ENCODE measurements at places on chromosomes 5 and 9.

- DNase-seq: no peak
Observed at GRCh38 chr5:150648294-150649107, 8.0 kb downstream of the SYNPO start.

DNA sequence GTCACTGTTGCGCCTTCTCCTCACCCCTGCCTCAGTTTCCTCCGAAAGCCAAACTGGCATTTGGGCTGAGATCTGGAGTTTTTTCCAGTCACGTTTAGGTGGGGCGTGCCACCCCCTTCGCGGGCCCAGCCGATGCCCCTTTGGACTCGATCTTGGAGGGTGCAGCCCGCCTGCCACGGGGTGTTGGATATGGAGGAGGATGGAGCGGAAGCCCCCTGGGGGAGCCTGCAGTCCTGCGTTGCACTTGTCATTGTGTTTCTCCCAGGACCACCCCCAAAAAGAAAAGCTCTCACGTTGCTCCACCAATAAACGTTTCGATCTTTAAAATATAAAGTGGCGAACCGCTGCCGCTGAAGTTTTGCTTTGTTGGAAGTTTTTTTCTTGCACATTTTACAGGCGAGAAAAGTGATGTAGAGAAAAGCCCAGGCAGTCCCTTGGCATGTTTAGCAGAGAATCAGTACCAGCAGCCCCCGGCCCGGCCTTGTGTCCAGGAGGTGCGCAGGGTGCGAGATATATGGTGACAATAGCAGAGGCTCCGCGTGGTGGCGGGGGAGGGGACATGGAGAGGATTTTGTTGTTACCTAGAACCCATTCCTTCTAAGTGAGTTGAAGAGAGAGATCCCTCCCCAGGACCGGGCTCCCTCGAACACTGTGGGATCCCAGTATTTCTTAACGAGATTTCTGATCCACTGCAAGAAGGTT is 681 bp downstream of the F2R start:
- DNase-seq: peak; percentile 49

GRCh38 chr9:119094086-119094485 is 275.1 kb downstream of the BRINP1 start:
- no peak for DNase-seq

GRCh38 chr5:69213513-69214215 is 21.0 kb upstream of the CDK7 start:
- no peak for DNase-seq

GRCh38 chr9:112503170-112503569 is 16.5 kb downstream of the KIAA1958 start:
- no peak for DNase-seq

DNA sequence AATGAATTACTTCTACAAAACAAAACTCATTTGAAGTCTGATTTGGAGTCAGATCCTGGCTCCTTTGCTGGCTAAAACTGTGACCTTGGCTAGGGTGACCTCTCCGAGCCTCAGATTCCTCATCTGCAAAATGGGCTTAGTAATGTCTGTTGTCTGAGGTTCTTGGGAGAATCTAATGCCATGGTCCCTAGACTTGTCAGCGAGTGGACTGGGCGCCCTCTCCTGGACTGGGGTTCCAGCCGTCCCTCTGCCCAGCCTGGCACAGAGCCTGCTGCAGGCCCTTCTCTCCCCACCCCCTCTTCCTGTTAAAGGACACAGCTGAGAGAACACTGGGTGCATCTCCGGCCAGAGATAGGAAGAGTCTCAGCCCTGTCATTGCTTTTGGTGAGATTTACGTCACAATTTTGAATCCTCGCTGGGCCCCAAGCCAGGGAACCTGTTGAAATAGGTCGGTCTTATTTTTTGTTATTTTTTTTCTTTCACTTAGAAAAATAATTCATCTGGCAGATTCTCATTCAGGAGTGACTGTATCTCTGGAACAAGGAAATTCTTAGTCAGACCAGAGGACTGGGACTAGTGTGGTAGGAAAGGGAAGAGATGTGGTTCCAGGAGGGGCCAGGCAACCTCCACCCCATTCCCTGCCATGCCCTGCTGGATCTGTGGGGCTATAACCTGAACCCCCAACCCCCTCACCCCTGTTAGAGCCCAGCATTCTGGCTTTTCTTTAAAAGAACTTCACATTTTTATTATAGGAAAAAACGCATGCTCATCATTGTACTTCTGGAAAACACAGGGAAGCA is 48.2 kb upstream of the RPL26L1 start:
- DNase-seq: no peak

DNA sequence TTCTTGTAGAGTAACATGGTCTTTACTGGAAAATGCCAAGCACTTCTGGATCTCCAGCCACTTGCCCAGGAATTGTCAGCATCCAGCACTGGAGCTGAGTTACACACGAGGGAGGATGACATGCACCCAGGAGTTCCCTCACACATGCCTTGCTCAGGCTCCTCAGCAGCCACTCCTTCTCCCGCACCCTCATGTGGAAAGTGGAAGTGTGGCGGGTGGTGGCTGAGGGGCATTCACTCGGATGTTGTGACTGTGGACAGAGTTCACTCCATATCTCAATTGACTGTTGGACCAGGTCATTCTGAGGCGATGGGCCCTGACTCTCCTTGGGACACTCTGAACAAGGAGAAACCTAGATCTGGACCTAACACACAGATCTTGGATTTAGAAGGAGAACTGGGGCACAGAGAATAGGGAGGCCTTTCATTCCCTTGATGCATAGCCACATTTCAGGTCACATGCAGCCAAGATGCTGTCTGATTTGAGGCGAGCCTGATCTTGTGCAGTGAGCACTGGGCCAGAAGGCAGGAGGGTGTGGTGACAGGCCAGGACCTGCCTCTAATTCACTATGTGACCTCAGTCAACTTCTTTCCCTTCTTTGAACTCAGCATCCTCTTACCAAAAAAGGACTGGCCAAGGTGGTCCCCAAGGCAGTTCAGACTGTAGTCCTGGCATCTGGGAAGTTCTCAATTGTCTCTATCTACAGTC is 62.1 kb downstream of the CYSTM1 start:
- no peak for DNase-seq

DNA sequence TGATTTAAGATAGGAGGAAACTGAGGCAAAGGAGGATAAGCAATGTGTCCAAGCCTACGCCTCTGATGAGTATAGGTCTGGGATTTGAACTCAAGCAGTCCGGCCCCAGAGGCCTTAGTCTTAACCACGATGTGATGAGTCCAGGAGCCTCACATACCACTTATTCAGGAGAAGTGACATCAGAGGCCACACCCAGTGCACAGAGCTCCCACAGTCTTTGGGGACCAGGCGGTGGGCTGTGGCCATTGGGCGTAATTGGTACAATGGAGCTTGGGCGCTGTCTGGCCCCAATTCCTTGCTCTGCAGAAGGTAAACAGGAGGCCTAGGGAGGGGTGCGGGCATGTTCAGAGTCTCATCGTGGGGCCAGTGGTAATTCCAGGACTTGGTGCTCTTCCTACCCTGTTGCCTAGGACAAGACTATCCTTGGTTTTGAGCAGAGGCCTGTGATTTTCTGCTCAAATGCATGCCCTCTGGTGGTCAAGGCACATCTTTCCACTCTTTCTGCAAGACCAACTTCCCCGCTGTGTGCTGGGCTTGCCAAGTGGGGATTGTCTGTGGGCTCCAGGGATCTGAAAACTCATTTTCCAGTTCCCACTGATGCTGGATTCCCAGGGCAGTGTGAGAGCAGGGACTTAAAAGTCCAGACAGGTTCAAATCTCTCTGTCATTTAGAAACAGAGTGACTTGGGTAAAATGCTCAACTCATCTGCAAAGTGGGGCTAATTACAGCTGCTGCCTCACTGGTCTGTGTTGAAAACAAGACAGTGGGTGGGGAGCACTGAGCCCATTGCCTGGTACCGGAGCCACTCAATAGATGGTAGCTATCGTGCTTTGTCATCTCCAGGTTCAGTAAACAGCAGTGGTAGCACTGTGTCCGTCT is 15.8 kb downstream of the NDST1 start:
- no peak for DNase-seq

DNA sequence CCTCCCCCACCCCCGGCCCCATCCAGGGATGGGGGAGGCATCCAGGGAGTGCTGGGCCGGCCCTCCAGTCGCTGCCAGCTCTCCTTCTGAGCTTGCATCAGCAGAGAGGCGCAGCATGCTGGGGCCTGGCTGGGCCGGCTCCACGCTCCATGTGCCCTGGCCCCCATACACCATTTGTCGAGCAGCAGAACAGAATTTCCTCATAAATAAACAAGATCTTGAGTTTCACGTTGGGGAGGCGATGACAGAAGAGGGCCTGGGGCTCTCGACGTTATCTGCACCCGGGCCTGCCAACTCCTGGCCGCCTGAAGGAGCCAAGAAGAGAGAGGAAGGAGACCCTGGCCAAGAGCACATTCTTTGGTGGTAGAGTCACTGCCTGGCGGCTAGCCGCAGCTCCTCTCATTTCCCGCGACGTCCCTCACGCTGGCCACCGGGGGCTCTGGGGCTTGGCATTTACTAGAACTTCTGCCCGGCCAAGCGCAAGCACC is 177.0 kb downstream of the FGF18 start:
- DNase-seq: no peak

DNA sequence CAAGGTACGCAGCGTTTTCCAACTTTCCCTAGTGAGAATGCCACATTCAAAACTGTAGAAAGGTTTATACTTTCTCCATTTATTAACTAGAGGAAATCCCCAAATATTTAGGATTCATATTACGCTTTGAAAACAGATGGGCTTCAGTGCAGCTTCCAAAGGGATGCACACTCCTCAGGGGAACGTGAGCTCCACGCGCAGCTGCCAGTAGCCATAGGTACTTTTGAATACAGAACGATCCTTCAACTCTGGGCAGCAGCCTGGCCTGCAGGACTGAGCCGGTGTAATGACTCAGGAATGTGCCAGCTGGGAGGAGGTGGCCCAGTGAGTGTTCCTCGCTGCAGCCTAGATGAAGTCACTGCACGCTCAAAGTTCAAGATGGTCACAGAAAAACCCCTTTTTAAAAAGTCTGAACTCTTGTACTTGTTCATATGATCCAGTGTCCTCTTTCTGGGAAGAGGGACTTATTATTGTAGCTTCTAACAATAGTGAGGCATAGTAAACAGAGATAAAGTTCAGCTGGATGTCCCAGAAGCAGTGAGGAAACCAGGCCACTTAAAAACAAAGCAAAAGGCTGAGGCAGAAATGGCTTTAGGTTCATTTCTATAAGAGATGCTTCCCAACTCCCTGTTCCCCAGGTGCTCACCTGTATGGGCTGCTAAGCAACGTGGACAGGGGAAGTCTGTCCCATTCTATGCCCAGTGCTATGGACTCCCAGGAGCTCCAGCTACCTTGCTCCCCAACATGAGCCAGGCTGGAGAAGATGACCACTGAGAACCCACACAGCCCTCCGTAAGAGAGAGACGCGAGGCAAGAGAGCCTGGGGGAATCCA is 130.0 kb downstream of the LHFPL2 start:
- DNase-seq: no peak

- DNase-seq: peak; percentile 61
Observed at GRCh38 chr5:98927989-98928872, 576 bp downstream of the CHD1 start.

DNA sequence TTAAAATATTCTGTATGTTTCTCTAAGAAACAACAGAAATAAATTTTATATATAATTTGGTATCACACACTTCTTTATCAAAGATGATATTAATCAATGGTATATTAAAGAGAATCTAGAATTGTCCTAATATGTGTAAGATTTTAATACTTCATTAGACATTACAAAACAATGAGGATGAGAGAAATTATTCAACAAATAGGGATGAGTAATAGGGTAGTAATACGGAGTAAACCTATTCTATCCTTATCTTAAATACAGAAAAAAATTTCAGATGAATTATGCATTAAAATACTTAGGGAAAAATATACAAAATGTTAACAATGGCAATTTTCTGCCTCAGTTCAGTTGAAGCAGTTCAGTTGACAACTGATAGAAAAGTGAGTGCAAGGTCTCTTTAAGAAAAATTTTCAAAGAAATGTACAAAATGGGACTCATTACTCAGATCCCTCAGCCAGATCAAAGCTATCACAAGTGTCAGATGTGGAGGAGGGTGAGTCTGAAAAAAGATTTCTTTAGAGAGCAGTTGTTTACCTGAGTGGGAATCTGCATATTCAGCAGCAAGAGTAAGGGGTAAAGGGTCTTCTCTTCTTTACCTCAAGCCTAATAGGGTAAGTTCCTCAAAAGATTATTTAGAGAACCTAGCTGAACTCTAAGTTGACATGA is 56.7 kb upstream of the GCNT4 start:
- DNase-seq: no peak

DNA sequence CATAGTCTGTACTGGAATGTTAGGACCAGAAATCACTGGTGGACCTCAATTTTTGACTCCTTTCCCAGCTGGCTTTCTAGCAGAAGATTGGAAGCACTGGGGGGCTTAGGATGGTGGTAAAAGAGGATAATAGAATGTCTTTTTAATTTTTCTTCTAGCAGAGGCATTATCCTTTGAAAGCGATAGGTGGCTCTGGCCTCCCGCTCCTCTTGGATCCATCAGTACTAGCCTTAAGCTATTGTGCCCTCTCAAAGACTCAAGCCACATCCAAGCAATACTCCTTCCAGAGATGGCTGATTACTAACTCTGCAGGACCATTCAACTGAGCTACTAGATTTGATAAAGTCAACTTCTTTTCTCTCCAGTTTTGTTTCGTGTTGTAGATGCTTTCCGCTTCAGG is 610.6 kb downstream of the CDH12 start:
- DNase-seq: no peak

DNA sequence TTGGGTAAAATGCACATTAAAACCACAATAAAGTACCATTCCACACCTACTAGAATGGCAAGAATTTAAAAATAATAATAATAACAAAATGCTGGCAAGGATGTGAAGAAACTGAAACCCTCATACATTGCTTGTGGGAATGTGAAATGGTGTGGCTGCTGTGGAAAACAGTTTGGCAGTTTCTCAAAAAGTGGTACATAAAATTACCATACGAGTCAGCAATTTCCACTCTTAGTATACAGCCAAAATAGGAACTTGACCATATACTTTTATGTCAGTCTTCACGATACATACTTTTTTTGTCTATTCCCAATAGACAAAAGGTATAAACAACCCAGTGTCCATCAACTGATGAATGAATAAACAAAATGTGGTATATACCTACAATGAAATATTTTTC is 15.6 kb downstream of the FKBP15 start:
- DNase-seq: no peak

DNA sequence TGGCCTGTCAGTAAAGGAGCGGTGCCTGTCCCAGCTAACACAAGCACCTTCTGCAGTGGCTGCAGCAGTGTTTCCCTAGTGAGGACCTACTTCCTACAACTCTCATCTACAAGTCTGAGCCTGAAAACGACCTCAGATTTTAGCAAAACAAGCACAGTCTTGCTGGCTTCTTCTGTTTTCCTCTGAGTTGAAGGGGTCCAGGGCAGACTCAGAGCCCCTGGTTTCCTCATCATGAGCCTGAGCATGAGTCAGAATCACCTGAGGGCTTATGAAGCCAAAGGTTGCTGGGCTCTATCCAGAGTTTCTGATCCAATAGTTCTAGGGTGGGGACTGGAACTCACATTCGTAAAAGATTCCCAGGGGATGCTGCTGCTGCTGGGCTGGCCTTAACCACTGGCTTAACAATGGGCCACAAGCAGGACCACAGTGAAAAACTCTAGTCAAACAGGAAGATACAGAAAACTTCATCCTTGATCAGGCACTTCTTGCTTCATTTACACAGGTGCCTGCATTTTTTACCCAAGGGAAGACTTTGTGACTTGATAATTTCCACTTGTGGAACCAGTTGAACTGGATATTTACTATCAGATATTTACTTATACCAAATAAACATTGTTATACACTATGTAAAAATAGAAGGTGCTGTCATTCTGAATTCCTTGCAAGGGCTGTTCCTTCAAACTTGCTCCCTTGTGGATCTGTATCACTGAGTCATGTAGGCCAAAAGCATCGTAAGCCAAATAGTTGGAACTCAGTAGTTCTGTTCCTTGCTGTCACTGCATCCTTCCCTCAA is 4.3 kb upstream of the ACER2 start:
- DNase-seq: no peak

Data from activated CD8-positive, alpha-beta memory T cell treated with anti-CD3 and anti-CD28 coated beads, Interleukin-2, amount 10 ng/mL, durations not matched to agents 7 days and 5 days (primary cell).